ENCODE measurements at places on chromosomes 11 and 22. TPM values are rescaled to one million over a fixed set of nuclear protein-coding genes. Genes with fewer than 3 reads are reported as not detected.

HBG2 gene
- not detected for total RNA-seq

NDUFV1 gene
- total RNA-seq, result 238 TPM

FREY1 gene
- 6.6 TPM for total RNA-seq

TRIM22 gene
- total RNA-seq, result 388 TPM

TRMT112 gene
- total RNA-seq, result 143 TPM

RASGRP2 gene
- total RNA-seq, result 653 TPM

DNA sequence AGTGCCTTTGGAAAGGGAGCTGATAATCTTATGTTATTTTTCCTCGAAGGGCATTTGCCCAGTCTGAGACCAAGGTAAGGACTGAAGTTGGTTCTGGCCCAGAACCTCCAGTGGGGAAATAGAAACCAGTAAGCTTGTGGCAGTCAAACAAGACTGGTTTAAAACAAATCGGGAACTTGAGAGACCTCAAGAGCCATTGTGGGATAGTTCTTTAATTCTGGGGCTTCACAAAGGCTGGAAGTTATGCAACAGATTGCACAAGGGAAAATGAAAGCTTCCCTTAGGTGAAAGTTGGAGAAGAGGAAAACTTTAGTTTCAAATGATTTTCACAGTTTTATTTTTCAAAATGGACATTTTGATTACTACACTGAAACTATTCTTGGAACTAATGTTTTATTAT is 33.5 kb upstream of the RAB38 start:
- no peaks in the 10 kb centered on the region for H3K36me3 ChIP-seq
- no peaks in the 10 kb centered on the region for H3K27me3 ChIP-seq
- no peaks in the 10 kb centered on the region for H3K4me1 ChIP-seq
- DNase-seq, result no peak

- no peaks in the 10 kb centered on the region for H3K36me3 ChIP-seq
- H3K27ac ChIP-seq, result no peak overlapping the region
- H3K27me3 ChIP-seq, result no peaks in the 10 kb centered on the region
- H3K4me1 ChIP-seq, result no peaks in the 10 kb centered on the region
- DNase-seq, result no peak
Measured at GRCh38 chr22:28426346-28427132, 253.1 kb downstream of the TTC28 start.

DNA sequence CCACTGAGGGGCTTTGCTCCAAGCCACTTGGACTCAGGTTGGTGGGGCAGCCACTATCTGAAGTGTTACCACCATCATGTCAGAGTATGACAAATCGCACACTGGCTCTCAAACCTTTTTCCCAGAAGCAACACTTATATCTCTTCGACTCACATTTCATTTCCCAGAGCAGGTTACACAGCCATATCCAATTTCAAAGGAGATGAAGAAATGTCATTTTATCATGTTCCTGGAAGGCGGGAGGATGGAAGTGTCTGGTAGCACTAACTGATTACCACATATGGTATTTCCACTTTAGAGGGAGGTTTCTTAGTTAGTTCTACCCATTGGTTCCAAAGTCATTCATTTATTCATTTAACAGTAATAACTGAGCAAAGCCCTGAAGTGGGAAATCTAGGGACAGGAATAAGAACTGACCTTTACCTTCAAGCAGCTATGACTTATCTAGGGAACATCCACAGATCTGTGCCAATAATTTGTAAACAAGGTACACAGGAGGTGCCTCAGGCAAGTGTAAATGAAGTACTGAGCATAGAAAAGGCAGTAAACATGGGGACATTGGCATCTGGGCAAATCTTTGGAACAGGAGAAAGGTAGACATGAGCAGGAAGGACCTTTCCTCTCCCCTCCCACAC is 54.9 kb upstream of the LRRC55 start:
- no peaks in the 10 kb centered on the region for H3K27me3 ChIP-seq
- no peaks in the 10 kb centered on the region for H3K4me1 ChIP-seq
- no peak for DNase-seq

DNA sequence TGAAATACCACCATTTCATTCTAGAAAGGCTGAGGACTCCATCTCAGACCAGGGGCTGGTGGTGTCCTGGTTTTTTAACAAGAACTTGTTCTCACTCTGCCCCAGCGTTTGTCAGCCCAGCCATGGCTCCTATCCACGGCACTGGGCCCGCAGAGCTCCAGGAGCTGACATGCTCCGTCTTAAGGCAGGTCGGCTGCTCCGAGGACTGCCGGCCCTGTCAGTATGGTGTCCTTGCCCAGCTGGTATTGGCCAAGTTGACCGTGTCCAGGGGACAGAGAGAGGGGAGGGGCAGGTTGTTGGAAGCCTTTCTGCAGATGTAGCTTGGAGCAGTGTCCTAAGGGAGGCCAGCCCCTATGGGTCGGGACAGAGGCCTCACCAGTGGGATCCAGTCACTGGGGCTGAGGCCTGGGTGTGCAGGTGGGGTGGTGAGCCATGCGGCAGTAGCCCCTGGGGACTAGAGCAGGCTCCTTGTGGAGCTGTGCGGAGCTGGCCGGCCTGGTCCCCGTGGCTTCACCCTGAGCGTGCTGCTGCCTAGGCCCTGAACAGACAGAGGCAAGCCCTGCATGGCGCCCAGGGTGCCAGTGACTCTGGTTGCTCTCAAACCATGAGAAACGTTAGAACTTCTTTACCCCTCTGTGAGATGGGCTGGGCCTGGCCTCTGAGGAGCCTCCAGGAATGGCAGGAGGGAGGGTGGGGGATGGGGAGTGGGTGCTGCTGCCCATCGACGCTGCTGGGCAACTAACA is 39.9 kb upstream of the KCNQ1OT1 start:
- H3K27me3 ChIP-seq, result no peaks in the 10 kb centered on the region
- no peaks in the 10 kb centered on the region for H3K4me1 ChIP-seq
- H3K36me3 ChIP-seq, result no peaks in the 10 kb centered on the region
- no peak overlapping the region for H3K27ac ChIP-seq
- DNase-seq, result no peak
- H3K4me3 ChIP-seq, result no peak overlapping the region

DNA sequence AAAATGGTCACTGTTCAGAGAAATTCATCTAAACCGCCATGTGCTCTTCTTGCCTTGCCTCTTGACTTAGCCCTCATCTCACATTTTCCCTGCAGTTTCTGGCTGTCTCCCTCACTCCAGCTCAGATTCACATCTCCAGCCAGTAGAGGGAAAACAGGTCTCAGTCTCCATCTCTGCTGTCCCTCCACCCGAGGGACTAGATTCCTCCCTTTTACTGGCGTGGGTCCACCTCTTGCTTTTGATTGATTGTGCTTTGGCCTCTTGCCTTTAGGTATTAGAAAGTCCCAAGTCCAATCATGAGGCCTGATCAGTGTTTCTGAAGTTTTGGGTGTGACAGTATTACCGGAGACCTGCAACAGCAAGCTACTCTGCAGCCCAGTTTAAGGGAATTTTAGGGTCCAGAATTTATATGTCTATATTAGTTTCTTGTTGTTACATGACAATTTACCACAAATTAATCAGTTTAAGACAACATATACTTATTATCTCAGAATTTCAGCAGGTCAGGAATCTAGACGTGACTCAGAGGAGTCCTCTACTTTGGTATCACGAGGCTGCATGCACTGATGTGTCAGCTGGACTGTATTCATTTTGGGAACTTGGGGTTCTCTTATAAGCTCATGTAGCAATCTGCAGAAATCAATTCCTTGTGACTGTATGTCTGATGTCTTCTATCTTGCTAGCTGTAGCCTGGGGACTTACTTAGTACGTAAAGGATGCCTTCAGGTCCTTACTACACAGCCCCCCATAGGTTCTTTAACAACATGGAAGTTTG is 805.2 kb upstream of the CCDC90B start:
- no peak overlapping the region for H3K4me3 ChIP-seq
- H3K36me3 ChIP-seq, result no peaks in the 10 kb centered on the region
- no peaks in the 10 kb centered on the region for H3K4me1 ChIP-seq
- no peak for DNase-seq

GRCh38 chr11:9615031-9615451 is 41.6 kb downstream of the WEE1 start:
- H3K36me3 ChIP-seq, result no peaks in the 10 kb centered on the region
- H3K4me3 ChIP-seq, result peak overlapping the region; percentile 66
- H3K27ac ChIP-seq, result peak overlapping the region; percentile 98
- peak; percentile 93 for DNase-seq
- no peaks in the 10 kb centered on the region for H3K27me3 ChIP-seq
- H3K4me1 ChIP-seq, result peaks cover 81% of the 10 kb centered on the region

DNA sequence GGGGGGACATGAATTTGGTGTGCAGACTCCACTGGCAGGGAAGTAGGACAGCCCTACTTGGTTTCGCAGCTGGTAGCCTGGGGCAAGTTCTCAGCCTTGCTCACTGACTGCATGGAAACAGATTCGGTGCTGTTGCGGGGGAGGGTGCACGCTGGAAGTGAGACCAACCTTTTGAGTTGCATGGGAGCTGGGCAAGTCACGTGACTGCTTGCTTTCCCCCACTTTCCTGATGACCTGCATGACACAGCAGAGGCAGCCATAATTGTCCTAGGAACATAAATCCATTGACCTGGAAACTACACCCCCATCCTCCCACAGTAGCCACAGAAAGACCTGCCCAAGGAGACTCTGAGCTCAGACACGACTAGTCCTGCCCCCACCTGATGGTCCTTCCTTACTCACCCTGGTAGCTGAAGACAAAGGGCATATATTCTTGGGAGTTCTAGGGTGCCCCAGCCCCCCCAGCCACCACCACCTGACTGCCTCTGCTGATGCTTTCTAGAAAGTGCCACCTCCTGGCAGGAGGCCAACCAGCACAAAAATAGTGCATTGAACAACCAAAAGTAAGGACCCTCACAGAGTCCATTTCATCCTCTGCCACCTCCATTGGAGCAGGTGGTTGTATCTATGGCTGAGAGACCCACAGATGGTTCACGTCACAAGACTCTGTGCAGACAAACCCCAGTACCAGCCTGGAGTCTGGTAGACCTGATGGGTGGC is 4.1 kb upstream of the HBG2 start:
- no peaks in the 10 kb centered on the region for H3K36me3 ChIP-seq
- H3K27me3 ChIP-seq, result no peaks in the 10 kb centered on the region
- no peak overlapping the region for H3K27ac ChIP-seq
- no peak overlapping the region for H3K4me3 ChIP-seq
- no peaks in the 10 kb centered on the region for H3K4me1 ChIP-seq

GRCh38 chr11:1884303-1884700 is 7.4 kb downstream of the PRR33 start:
- no peak overlapping the region for H3K27ac ChIP-seq
- peaks cover 37% of the 10 kb centered on the region for H3K4me1 ChIP-seq
- H3K36me3 ChIP-seq, result peaks cover 13% of the 10 kb centered on the region
- no peak overlapping the region for H3K4me3 ChIP-seq
- no peak for DNase-seq
- H3K27me3 ChIP-seq, result no peaks in the 10 kb centered on the region

DNA sequence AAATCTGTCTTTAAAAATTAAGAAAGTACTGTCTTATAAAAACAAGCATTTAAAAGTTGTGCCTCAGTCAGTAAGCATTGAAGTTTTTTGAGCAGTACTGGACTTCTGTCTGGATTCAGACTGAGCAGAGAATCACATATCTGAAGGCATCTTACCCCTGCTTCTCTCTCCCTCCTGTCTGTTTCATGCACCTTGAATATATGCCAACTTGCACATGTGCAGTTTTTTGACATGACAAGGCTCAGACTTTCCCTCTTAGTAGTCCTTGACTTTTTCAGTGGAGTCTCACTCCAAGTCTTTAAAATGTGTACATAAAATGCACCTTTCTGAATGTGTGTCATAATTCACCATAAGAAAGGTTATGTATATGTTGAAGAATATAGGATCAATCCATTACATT is 19.8 kb downstream of the SPECC1L start:
- no peaks in the 10 kb centered on the region for H3K27me3 ChIP-seq
- no peak for DNase-seq
- peaks cover 10% of the 10 kb centered on the region for H3K4me1 ChIP-seq
- H3K27ac ChIP-seq, result no peak overlapping the region
- no peak overlapping the region for H3K4me3 ChIP-seq

GRCh38 chr11:128911701-128912100 is 20.5 kb downstream of the KCNJ5 start:
- H3K27ac ChIP-seq, result no peak overlapping the region
- no peaks in the 10 kb centered on the region for H3K4me1 ChIP-seq

DNA sequence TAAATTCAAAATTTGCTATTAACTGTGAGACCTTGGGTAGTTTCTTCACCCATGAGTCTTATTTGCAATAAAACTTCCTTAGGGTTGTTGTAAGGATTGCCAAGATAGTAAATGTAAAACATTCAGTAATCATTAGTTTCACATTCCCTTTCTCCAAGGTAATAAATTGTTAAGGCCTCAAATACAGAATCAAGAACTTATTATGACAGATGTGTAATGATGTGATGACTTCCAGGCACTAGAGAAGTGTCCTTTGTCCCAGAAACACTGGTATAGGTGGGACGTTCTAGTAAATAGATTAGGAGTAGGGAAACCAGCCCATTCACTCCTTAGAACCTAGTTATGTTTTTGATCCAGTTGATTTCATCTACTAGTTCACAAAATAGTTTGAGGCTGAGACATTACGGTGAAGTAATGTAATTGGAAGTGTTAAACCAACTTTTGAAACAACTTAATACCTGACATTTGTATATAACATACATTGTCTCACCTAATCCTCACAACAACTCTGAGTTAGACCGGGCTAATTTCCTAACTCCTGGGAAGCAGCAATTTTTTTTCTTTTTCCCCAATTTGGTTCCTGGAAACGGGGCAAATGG is 25.5 kb downstream of the CTNND1 start:
- peaks cover 66% of the 10 kb centered on the region for H3K4me1 ChIP-seq
- H3K27me3 ChIP-seq, result no peaks in the 10 kb centered on the region
- no peak for DNase-seq
- H3K4me3 ChIP-seq, result no peak overlapping the region
- H3K36me3 ChIP-seq, result no peaks in the 10 kb centered on the region

DNA sequence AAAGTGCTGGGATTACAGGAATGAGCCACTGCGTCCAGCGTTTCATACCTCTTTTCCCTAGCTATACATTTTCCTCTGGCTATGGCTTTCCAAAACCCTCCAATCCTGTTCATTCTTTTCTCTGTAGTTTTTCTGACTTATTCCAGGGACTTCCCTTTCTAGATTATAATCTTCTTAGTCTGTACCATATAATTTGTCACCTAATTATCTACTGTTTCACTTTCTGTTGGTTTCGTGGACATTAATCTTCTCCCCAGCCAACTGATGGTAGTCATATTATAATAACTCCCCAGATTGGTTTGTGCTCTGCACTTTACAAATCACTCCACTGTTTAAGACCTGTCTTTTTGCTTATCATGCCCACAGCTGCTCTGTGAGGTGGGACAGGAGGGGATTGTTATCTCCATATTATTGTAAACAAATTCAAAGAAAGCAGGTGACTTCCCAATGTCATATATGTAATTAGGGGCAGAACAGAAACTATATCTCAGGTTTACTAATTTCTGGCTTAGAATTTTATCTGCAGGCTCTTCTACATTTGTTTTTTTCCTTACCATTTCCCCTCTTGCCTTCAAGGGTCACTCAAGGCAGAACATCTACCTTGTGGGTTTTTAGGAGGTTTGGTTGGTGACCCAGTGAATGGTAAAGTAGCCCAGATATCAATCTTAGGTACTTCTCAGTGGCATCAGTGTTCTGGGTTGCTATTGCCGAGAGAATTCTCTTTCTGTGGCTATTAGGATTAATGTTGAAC is 23.9 kb downstream of the STIM1 start:
- H3K27me3 ChIP-seq, result no peaks in the 10 kb centered on the region
- peaks cover 78% of the 10 kb centered on the region for H3K4me1 ChIP-seq
- H3K4me3 ChIP-seq, result peak overlapping the region; percentile 12
- DNase-seq, result no peak
- H3K27ac ChIP-seq, result peak overlapping the region; percentile 68

GRCh38 chr22:19291580-19292457 is at the start of gene CLTCL1:
Gene CLTCL1, minus strand, starts transcription at chr22:19291719. Its CDS starts 78 bp downstream, at chr22:19291641.
- H3K27ac ChIP-seq, result peak within 1 kb of the TSS; percentile 77
- H3K4me3 ChIP-seq, result peak within 1 kb of the TSS; percentile 86

- no peak overlapping the region for H3K4me3 ChIP-seq
- H3K27me3 ChIP-seq, result no peaks in the 10 kb centered on the region
- no peak overlapping the region for H3K27ac ChIP-seq
Measured at GRCh38 chr11:16825968-16826367, 87.5 kb downstream of the C11orf58 start.
